ENCODE measurements at places on chromosomes 5 and 9. TPM values are rescaled to one million over a fixed set of nuclear protein-coding genes. Genes with fewer than 3 reads are reported as not detected.

DNA sequence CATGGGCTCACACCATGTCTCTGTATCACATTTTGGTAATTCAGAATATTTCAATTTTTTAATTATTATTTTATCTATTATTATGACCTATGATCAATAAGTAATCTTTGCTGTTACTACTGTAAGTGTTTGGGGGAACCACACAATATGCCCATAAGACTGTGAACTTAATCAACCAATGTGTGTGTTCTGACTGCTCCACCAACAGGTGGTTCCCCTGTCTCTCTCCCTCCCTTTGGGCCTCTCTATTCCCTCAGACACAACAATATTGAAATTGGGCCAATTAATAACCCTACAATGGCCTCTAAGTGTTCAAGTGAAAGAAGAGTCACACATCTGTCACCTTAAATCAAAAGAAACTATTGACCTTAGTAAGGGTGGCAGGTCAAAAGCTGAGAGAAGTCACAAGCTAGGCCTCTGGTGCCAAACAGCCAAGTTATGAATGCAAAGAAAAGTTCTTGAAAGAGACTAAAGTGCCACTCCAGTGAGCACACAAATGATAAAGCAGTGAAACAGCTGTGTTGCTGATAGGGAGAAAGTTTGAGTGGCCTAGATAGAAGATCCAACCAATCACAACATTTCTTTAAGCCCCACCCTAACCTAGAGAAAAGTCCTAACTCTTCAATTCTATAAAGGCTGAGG, 88.7 kb downstream of the DEPDC1B start:
- no peak overlapping the region for H3K27ac ChIP-seq
- H3K4me3 ChIP-seq, result no peak overlapping the region
- no peaks in the 10 kb centered on the region for H3K36me3 ChIP-seq

GRCh38 chr9:131667576-131667975, 72.3 kb downstream of the RAPGEF1 start:
- no peaks in the 10 kb centered on the region for H3K36me3 ChIP-seq
- no peak overlapping the region for H3K4me3 ChIP-seq
- peaks cover 28% of the 10 kb centered on the region for H3K4me1 ChIP-seq
- H3K27me3 ChIP-seq, result no peaks in the 10 kb centered on the region

GRCh38 chr9:8724284-8725018, 924.9 kb upstream of the DMAC1 start:
- H3K4me1 ChIP-seq, result peaks cover 27% of the 10 kb centered on the region
- no peak for DNase-seq
- H3K27ac ChIP-seq, result no peak overlapping the region
- no peaks in the 10 kb centered on the region for H3K27me3 ChIP-seq
- H3K4me3 ChIP-seq, result no peak overlapping the region

The EDIL3 gene
- total RNA-seq, result 7.8 TPM

The NKD2 gene
- total RNA-seq, result 3.2 TPM
